ENCODE measurements at places on chromosomes 6 and 20.
A peak's percentile ranks its signal among the peaks of the same experiment; 100 is the strongest.

DNA sequence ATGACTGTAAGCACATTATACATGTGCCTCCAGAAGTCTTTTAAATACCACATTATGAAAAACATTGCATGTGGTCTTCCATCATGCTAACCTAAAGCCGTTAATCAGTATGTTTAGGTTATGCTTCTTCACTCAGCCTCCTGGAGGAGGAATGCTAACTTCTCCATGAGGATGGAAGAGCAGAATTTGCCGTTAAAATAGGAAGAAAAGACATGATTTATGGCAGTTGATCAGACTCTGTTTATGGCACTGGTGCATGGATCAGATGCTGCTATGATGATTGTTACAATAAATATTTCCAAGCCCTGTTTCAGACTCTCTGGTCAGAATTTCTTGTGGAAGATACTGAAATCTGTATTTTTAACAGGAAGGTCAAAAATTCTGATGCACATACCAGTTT lies 31.7 kb downstream of the MAP3K4 start:
- peak; percentile 27 for DNase-seq

- no peak for DNase-seq
Measured at GRCh38 chr20:62685781-62686555, 22.7 kb upstream of the NTSR1 start.

GRCh38 chr20:48064929-48065328 lies 279.6 kb upstream of the SULF2 start:
- DNase-seq, result peak; percentile 74

- DNase-seq, result no peak
Measured at GRCh38 chr6:12404651-12405050, 114.5 kb downstream of the EDN1 start.

GRCh38 chr20:46377518-46377917 lies 28.9 kb downstream of the ELMO2 start:
- no peak for DNase-seq

GRCh38 chr6:25637960-25638434 lies 14.0 kb upstream of the SCGN start:
- no peak for DNase-seq

- DNase-seq, result no peak
Measured at GRCh38 chr6:135617222-135617621, 119.7 kb upstream of the AHI1 start.

GRCh38 chr20:63381781-63382431 lies 20.8 kb upstream of the CHRNA4 start:
- no peak for DNase-seq

DNA sequence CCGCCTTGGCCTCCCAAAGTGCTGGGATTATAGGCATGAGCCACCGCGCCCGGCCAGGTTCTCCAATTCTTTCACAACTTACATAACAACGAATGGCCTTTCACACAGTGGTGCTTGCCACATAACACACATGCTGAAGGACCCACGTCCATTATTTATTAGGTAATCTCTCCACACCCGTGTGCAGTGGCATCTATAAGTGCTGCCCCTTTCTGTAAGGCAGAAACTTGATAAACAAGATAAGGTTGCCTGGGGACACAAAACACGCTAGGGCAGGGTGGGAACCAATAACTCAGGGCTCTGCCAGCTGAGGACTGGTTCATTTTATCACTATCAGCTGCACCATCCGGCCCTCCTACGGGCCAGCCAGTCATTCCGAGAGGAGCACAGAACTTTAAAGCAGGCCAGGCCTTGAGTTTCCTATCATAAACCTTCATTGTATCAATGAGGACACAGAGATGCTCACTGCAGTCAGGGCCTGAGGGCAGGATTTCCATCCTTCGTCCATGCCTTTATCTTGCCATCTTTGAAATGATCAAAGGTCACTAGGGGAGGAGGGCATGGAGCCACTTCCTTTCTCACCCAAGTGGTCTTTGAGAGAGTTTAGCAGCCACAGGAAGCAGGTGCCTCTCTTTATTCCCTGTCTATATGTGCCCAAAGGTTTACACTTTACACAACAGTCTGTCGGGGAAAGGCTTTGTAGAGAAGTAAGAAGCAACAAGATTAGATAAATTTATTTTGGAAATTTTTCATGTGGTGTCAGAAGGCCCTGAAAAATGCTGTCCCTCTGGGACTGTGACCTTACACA lies 37.6 kb downstream of the GPLD1 start:
- no peak for DNase-seq

DNA sequence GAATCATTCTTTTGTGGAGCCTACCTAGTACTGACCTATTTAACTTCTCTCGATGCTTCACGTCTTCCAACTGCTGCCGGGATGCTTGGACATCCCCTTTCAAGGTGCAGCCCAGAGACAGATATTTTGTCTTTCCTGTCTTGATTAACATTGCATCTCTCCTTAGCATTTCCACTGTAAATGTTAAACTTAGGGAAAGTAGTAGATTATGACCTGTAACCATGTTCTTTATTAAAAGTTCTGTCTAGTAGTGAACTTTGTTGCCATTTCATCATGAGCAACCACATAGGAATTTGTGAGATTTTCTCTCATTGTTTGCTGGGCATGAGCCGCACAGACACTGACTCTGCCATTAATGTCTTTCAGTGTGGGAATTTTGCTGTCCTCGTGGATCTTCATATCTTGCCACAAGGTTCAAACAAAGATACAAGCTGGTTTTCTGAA lies 117.9 kb downstream of the JAG1 start:
- DNase-seq, result peak; percentile 93

- peak; percentile 36 for DNase-seq
Measured at GRCh38 chr20:13220194-13220903, 725 bp upstream of the ISM1 start.

- peak; percentile 5 for DNase-seq
Measured at GRCh38 chr20:20407891-20408805, 40.2 kb downstream of the INSM1 start.

DNA sequence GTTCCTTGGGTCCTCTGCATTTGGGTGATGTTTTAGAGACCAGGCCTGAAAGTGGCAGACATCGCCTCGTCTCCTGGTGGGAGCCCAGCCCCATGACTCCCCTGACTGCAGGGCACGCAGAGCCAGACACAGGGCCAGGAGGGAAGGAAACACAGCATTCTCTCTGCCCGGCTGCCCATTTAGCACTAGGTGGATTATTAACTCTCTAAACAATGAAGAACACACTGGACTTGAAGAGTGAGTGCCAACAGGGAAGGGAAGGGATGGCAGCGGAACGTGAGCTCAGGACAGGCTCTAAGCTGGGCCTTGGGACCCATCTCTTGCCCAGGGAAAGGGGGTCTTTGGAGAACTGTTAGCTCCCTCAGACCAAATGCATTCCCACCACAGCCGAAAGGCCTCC lies 80.4 kb downstream of the TBXT start:
- DNase-seq, result no peak

- no peak for DNase-seq
Measured at GRCh38 chr20:49396230-49396629, 86.2 kb downstream of the KCNB1 start.

DNA sequence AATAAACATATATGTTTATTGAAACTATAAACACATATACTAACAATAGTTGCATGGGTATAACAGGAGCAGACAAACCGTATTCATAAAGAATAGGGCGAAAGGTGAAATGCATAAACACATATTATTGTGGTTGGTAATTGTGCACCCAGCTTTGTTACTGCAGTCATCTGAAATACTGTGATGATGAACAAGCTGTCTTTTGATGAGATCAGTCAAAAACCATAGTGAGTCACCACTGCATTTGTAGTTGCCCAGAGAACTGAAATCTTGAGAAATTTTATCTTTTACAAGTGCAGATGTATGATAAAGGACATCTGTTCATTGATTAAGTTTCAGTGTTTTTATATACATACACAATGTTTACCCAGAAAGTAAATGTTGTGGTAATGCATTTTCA lies 133.7 kb downstream of the MYO6 start:
- DNase-seq, result peak; percentile 57

GRCh38 chr6:88013015-88013414 lies 34.6 kb upstream of the SPACA1 start:
- DNase-seq, result no peak

DNA sequence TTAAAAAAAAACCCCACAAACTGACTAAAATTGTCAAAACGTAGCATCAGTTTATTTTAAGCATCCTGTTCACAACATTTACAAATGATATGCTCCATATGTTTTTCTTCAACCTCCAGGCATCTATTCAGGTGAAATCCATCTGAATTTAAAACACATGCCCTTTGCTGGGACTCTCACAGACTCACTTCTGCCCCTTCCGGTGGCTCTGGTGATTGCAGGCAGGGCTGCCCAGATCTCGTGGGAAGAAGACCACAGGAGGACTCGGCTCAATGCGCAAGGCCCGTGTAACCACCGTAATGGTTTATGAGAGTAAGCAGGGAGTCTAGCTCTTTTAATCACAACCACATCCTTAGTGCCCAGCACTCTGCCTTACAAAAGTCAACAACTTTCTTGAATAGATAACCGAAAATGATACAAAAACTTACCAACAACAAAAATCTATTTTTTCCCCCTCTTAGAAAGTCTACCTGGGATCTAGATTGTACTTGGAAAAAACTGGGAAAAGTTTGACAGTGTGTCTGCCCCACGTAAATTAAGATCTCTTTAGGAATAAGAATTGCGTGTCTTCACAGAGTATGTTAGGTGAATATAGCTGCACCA lies 139.1 kb downstream of the KIF16B start:
- DNase-seq, result peak; percentile 32

DNA sequence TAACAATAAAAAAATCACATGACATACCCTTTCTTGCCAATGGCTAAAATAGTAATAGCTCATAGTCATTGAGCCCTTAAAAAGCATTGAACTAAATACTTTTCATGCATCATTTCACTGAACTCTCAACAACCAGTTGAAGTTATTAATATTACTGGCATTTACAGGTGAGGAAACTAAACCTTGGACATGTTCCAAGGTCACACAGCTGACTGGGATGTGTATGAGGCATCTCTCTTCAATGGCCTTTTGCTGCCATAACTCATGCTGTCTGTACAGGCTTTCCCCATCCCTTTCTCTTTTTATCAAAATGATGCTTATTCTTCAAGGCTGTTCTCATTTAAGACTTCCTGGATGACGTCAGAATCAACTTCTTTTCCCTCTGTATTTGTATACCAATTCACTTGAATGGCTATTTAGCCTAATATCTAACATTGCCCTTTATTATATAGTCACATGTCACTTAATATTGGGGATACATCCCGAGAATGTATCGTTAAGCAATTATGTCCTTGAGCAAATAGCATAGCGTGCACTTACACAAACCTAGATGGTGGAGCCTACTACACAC lies 476.4 kb downstream of the KIF16B start:
- no peak for DNase-seq

GRCh38 chr20:20992686-20993360 lies 113.3 kb downstream of the LINC00237 start:
- DNase-seq, result no peak

GRCh38 chr20:58065508-58066361 lies 162.7 kb downstream of the ANKRD60 start:
- DNase-seq, result peak; percentile 17

- DNase-seq, result peak; percentile 93
Measured at GRCh38 chr6:133609415-133610226, 279.3 kb upstream of the TCF21 start.

DNA sequence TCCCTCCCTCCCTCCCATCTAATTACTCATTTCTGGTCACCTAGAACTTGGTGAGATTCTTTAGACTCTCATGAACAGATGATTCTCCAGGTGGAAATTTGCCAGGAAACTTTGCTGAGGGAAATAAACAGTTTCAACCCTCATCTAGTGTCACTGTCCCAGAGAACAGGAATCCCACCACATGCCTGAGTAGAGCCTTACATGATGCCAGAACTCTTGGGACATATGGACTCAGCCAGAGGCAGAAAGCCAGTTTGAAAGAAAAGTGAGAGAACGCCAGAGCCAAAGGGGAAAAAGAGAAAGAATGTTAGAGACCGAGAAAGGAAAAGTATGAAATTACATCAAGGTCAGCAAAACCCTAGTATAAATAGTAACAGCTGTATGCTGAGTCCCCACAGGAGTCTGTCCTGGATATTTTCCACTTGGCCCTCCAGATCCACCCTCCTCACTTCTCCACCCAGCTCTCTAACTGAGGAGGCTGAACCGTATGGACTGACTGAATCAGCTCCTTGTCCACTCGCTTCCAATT lies 127.5 kb upstream of the COL21A1 start:
- DNase-seq, result peak; percentile 34

- peak; percentile 32 for DNase-seq
Measured at GRCh38 chr20:56440346-56441007, 27.9 kb upstream of the RTF2 start.

DNA sequence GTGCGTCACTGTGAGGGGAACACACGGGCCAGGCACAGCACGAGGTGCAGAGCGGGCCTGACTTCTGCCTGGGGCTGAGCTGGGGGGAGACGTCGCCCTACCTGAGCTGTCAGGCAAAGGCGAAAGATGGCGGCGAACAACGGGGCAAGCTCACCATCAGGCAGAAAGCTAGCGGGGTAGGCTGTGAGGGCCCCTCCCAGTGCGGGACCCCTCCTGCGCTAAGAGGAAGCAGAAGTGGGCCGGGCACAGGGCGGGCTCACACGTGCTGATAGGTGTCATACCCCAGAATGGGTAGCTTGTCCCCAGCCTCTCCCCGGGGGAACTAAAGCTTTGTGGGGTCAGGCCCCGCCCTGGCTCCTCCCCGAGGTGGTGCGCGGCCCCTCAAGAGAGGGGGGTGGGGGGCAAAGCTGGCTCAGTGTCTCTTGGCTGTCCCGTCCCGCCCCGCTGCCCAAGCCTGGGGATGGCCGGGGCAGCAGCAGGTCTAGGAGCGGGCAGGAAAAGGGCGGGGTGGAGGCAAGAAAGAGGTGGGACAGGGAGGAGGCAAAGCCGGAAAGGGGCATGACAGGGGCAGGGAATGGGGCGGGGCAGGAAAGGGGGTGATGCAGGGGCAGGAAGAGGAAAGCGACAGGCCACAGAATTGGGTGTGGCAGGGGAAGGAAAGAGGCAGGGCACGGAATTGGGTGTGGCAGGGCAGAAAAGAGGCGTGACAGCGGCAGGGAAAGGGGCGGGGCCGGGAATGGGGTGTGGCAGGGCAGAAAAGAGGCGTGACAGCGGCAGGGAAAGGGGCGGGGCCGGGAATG lies 14.7 kb downstream of the UCKL1 start:
- DNase-seq, result peak; percentile 28

DNA sequence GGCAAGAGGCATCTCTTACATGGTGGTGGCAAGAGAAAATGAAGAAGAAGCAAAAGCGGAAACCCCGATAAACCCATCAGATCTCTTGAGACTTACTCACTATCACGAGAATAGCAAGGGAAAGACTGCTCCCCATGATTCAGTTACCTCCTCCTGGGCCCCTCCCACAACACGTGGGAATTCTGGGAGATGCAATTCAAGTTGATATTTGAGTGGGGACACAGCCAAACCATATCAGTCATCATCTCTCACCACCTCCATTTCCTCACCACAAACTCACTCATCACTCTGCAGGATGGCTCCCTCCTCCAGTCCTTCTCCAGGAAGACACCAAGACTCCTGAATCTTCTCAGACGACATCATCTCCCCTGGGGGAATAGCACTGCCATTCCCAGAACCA lies 25.8 kb upstream of the SLC16A10 start:
- DNase-seq, result peak; percentile 65
